ENCODE measurements at places on chromosomes 3 and 15. TPM values are rescaled to one million over a fixed set of nuclear protein-coding genes. Genes with fewer than 3 reads are reported as not detected.

The USP19 gene
- 39.3 TPM for total RNA-seq

The HRG gene
- total RNA-seq, result 0.16 TPM

The SLC22A14 gene
- total RNA-seq, result 0.64 TPM

The GPR27 gene
- 6.3 TPM for total RNA-seq

The ZNF774 gene
- total RNA-seq, result 2.6 TPM

The PSMD2 gene
- total RNA-seq, result 284 TPM

The KLF15 gene
- total RNA-seq, result 5.3 TPM

The TMEM40 gene
- total RNA-seq, result 58.4 TPM

The COL7A1 gene
- 44.2 TPM for total RNA-seq

The PLSCR5 gene
- total RNA-seq, result not detected

The SLC2A2 gene
- not detected for total RNA-seq

The NUP210 gene
- 8.4 TPM for total RNA-seq

The LINS1 gene
- total RNA-seq, result 13.9 TPM

GRCh38 chr15:40595773-40596172, 1.7 kb downstream of the KNL1 start:
- no peak for DNase-seq
- H3K4me3 ChIP-seq, result no peak overlapping the region
- peaks cover 6% of the 10 kb centered on the region for H3K4me1 ChIP-seq
- H3K27me3 ChIP-seq, result no peaks in the 10 kb centered on the region
- peaks cover 7% of the 10 kb centered on the region for H3K36me3 ChIP-seq
- H3K27ac ChIP-seq, result no peak overlapping the region

DNA sequence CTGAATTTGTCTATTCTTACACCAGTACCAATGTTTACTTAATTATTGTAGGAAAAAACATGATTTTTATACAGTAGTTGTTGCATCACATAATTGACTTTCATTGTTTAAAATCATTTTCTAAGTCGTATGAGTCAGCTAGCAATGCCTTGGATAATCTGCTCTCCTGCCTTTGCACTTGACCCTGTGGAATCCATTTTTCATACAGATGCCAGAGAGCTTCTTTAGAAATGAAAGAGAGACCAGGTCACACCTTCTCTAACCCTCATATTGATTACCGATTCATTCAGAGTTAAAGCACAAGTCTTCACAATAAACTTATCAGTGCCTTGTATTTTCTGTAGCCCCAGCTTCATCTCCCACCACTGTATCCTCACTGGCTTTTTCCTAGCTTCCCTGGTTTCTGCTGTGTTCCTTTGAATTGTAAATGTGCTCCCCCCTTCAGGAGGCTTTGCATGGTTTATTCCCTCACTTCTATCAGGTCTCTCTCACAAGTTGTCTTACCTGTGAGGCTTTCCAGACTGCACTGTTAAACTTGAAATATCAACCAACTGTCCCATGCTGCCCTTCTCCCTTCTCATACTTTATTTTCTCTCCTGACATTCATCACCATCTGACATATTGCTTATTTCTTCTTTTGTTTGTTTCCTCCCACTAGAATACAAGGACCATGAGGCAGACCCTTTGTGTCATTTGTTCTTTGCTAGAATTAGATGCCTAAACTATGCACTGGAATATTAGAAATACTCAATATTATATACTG, 662.0 kb upstream of the GBE1 start:
- DNase-seq, result peak; percentile 0

GRCh38 chr3:129106866-129107565, 14.6 kb downstream of the RAB43 start:
- no peak overlapping the region for H3K27ac ChIP-seq
- peaks cover 43% of the 10 kb centered on the region for H3K36me3 ChIP-seq
- peaks cover 13% of the 10 kb centered on the region for H3K4me1 ChIP-seq

- no peaks in the 10 kb centered on the region for H3K4me1 ChIP-seq
- peaks cover 100% of the 10 kb centered on the region for H3K27me3 ChIP-seq
- H3K4me3 ChIP-seq, result no peak overlapping the region
- DNase-seq, result peak; percentile 22
- H3K27ac ChIP-seq, result no peak overlapping the region
Measured at GRCh38 chr3:62318752-62319569, 54.4 kb downstream of the FEZF2 start.

DNA sequence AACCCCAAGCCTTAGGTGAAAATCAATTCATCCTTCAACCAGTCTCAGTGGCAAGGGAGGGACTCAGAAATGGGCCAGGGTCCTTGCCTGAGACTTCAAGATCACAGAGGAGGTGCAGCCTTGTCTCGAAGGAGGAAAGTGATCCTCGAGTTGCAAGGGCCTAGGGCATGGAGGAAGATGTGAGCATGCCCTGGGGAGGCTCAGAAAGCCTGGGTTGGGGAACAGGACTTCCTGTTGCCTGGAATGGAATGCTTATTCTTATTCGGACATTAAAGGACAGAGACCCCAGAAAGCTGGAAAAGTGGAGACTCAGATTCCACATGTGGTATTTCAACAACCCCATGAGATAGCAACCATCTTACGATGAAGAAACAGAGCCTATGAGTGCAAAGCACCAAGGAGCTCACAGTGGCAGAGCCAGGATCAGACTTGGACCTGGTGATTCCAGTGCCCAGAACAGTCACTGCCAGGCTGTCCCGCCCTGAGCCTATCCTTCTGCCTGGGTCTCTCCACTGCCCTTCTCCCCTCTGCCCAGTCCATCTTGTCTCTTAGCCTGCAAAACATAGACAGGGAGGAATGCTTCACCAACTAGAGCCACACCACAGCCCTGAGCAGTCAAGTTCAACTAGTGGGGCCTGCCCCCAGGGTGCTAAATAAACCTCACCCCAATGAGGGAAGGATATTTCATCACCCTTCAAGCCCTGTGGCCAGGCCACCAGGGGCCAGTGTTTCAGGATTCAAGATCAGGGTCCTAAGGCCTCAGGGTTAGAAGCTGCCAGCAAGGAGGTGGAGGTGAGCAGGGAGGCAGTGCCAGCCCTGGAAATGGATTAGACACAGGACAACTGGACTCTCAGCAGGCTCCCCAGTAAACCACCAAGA, 21.9 kb downstream of the DAPK2 start:
- peak; percentile 41 for DNase-seq
- H3K36me3 ChIP-seq, result no peaks in the 10 kb centered on the region
- no peaks in the 10 kb centered on the region for H3K27me3 ChIP-seq
- peaks cover 25% of the 10 kb centered on the region for H3K4me1 ChIP-seq
- H3K27ac ChIP-seq, result no peak overlapping the region

- no peaks in the 10 kb centered on the region for H3K27me3 ChIP-seq
- no peaks in the 10 kb centered on the region for H3K4me1 ChIP-seq
- H3K36me3 ChIP-seq, result peaks cover 6% of the 10 kb centered on the region
- H3K27ac ChIP-seq, result no peak overlapping the region
- DNase-seq, result no peak
Measured at GRCh38 chr3:54632326-54632665, 295.6 kb downstream of the LRTM1 start.

- no peak for DNase-seq
- H3K36me3 ChIP-seq, result no peaks in the 10 kb centered on the region
- no peak overlapping the region for H3K4me3 ChIP-seq
- H3K4me1 ChIP-seq, result peaks cover 6% of the 10 kb centered on the region
- H3K27ac ChIP-seq, result no peak overlapping the region
Measured at GRCh38 chr3:65953881-65954733, 84.6 kb downstream of the MAGI1 start.

GRCh38 chr3:13498354-13499060, 18.4 kb downstream of the HDAC11 start:
- H3K36me3 ChIP-seq, result no peaks in the 10 kb centered on the region
- no peaks in the 10 kb centered on the region for H3K27me3 ChIP-seq
- peaks cover 14% of the 10 kb centered on the region for H3K4me1 ChIP-seq
- DNase-seq, result no peak
- no peak overlapping the region for H3K4me3 ChIP-seq

- H3K4me3 ChIP-seq, result no peak overlapping the region
- no peaks in the 10 kb centered on the region for H3K27me3 ChIP-seq
- H3K4me1 ChIP-seq, result no peaks in the 10 kb centered on the region
- peaks cover 73% of the 10 kb centered on the region for H3K36me3 ChIP-seq
Measured at GRCh38 chr15:63634154-63634553, 37.0 kb downstream of the FBXL22 start.

DNA sequence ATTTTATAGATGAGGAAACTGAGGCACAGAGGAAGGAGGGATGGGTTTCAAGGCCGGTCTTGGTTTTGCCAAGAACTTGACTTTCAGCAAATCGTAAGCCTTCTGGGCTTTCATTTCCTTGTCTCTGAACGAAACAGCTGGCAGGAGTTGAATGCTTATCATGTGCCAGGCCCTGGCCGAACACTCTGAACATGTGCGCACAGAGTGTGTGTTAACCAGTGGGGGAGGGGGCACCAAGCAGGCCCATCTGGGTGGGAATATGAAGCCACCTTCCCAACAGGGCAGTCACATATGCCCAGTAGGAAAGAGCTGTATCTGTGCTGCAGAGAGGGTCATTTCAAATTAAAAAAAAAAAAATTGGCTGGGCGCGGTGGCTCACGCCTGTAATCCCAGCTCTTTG, 29.3 kb downstream of the ZNF710 start:
- H3K27ac ChIP-seq, result no peak overlapping the region
- H3K4me3 ChIP-seq, result no peak overlapping the region
- peaks cover 4% of the 10 kb centered on the region for H3K36me3 ChIP-seq
- H3K4me1 ChIP-seq, result peaks cover 25% of the 10 kb centered on the region

- H3K27me3 ChIP-seq, result no peaks in the 10 kb centered on the region
- H3K27ac ChIP-seq, result no peak overlapping the region
- H3K36me3 ChIP-seq, result no peaks in the 10 kb centered on the region
- H3K4me3 ChIP-seq, result no peak overlapping the region
- H3K4me1 ChIP-seq, result no peaks in the 10 kb centered on the region
- no peak for DNase-seq
Measured at GRCh38 chr3:104825116-104825515, 541.6 kb upstream of the ALCAM start.

DNA sequence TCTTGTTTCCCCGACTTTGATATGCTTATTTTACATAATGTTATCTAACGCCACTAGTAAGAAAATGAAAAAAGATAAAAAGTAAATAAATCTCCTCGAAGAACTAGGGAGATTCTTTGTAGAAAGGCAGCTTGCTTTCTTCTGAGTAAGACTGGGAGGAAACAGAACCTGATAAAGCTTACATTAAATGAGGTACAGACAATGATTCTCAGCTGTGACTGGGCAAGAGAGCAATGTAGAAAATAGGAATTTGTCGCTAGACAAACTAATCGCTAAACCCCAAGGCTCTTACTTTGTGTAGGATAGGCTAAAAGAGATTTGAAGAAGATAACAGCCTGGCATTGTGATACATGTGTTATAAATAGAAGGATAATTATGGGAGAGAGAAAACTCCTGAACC, 919.0 kb upstream of the ALCAM start:
- no peaks in the 10 kb centered on the region for H3K4me1 ChIP-seq
- H3K27ac ChIP-seq, result no peak overlapping the region
- H3K36me3 ChIP-seq, result no peaks in the 10 kb centered on the region
- H3K4me3 ChIP-seq, result no peak overlapping the region
- no peaks in the 10 kb centered on the region for H3K27me3 ChIP-seq

- H3K4me3 ChIP-seq, result peak overlapping the region; percentile 72
- H3K27me3 ChIP-seq, result no peaks in the 10 kb centered on the region
- peaks cover 42% of the 10 kb centered on the region for H3K36me3 ChIP-seq
- no peak for DNase-seq
Measured at GRCh38 chr3:52055537-52056351, 627 bp downstream of the DUSP7 start.

GRCh38 chr3:17850448-17850847, 108.0 kb upstream of the TBC1D5 start:
- no peak overlapping the region for H3K4me3 ChIP-seq
- no peaks in the 10 kb centered on the region for H3K36me3 ChIP-seq
- H3K4me1 ChIP-seq, result no peaks in the 10 kb centered on the region
- peaks cover 6% of the 10 kb centered on the region for H3K27me3 ChIP-seq

- DNase-seq, result no peak
- H3K36me3 ChIP-seq, result no peaks in the 10 kb centered on the region
- H3K27ac ChIP-seq, result no peak overlapping the region
- H3K4me1 ChIP-seq, result no peaks in the 10 kb centered on the region
Measured at GRCh38 chr3:184546252-184546651, 15.3 kb upstream of the EPHB3 start.

- no peaks in the 10 kb centered on the region for H3K36me3 ChIP-seq
- DNase-seq, result peak; percentile 16
- no peak overlapping the region for H3K27ac ChIP-seq
- H3K4me1 ChIP-seq, result peaks cover 6% of the 10 kb centered on the region
- peaks cover 40% of the 10 kb centered on the region for H3K27me3 ChIP-seq
- H3K4me3 ChIP-seq, result no peak overlapping the region
Measured at GRCh38 chr15:92527197-92527596, 128.4 kb downstream of the FAM174B start.

DNA sequence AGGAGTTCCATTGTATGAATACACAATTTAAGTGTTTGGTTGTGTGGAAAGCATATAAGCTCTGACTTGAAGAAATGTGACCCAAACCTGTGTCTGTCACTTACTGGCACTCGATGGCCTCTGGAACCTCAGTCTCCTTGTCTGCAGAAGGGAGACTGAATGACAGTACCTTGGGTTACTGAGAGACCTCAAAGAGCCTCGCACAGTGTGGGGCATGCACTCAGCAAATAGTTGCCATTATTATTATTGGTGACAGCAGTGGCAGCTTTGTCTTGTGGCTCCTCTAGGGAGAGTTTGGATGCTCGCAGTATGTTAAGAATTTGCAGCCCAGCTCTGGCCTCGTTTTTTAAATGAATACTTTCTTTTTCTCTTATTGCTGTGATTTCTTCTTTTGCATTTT, 43.4 kb downstream of the EEFSEC start:
- no peak overlapping the region for H3K4me3 ChIP-seq
- H3K27me3 ChIP-seq, result no peaks in the 10 kb centered on the region
- no peak overlapping the region for H3K27ac ChIP-seq
- DNase-seq, result no peak

GRCh38 chr3:158750016-158750415, 17.8 kb upstream of the RARRES1 start:
- no peak overlapping the region for H3K4me3 ChIP-seq
- H3K27ac ChIP-seq, result no peak overlapping the region
- H3K36me3 ChIP-seq, result peaks cover 9% of the 10 kb centered on the region

DNA sequence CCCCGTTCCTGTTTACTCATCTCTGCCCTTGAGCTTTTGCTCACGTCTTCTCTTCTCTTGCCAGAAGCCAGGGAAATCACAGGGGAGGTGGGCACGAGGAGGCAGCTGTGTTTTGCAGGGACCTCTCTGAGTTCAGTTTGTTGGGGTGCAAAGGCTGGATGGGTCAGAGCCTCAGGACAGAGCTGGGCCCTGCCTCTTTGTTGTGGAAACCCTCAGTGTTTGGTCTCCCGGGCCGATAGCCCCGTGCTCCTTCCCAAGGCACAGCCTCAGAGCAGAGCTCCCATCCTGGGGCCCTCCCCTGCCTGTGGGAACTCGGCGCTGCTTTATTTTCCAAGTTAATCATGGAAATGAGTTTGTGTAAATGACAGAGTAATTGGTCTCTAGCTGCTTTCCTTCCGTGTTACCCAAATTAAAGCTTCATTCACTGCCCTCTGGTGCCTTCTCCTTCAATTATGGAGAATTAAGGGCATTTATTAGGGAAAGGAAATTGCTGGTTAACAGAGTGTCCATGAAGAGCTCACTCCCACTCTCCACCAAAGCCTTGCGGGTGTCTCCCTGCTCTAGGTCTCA, 40.9 kb downstream of the BDH1 start:
- peaks cover 13% of the 10 kb centered on the region for H3K4me1 ChIP-seq
- H3K27me3 ChIP-seq, result no peaks in the 10 kb centered on the region
- H3K4me3 ChIP-seq, result no peak overlapping the region
- peaks cover 25% of the 10 kb centered on the region for H3K36me3 ChIP-seq

GRCh38 chr3:143935678-143936077, 35.9 kb upstream of the DIPK2A start:
- no peaks in the 10 kb centered on the region for H3K27me3 ChIP-seq
- H3K4me1 ChIP-seq, result peaks cover 6% of the 10 kb centered on the region
- DNase-seq, result peak; percentile 8

- H3K27ac ChIP-seq, result no peak overlapping the region
- no peaks in the 10 kb centered on the region for H3K27me3 ChIP-seq
- H3K4me1 ChIP-seq, result peaks cover 19% of the 10 kb centered on the region
- no peak for DNase-seq
- H3K36me3 ChIP-seq, result no peaks in the 10 kb centered on the region
Measured at GRCh38 chr15:34802803-34803750, 7.7 kb upstream of the ACTC1 start.
